ENCODE measurements at places on chromosomes 7 and 10.

- DNase-seq = no peak
Observed at GRCh38 chr7:18835001-18835690, 282.3 kb downstream of the TWIST1 start.

DNA sequence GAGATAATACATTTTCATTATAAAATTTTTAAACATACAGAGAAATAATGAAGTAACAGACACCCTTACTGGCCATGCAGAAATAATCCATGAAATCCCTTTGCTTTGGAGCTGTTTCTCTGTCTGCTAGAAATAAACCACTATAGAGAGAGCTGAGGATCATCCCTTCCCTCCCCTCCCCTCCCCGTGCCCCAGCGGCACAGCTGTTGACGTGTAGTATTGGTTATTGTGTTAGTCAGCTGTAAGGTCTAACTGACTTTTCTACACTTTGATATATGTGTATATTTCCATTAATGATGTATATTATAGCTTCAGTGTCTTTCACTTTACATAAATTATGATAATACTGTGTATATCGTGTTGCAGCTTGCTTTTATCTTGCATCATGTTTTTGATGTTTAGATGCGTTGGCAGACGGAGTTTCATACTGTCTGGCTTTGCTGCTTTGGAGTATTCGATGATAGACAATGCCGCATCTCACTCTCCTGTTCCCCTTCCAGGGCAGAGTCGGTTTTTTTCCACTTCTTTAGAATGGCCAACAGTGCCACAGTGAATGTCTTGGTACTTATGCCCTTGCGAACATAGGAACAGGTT lies 27.4 kb upstream of the GRID1 start:
- no peak for DNase-seq

DNA sequence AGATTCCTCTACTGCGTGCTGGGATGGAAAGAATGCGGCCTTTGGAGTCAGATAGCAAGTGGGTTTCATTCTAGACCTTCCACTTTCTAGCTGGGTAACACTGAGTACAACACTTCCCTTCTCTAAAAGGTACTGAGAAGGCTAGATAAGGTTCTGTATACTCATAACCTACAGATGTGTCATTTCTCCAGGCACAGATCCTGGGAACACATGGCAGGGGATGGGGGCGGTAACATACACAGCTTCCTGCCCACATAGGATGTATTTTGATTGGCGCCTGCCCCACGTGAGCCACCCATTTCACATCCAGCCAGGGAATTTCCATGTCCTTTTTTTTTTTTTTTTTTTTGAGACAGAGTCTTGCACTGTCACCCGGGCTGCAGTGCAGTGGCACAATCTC lies 31.8 kb downstream of the KLRG2 start:
- DNase-seq = no peak

DNA sequence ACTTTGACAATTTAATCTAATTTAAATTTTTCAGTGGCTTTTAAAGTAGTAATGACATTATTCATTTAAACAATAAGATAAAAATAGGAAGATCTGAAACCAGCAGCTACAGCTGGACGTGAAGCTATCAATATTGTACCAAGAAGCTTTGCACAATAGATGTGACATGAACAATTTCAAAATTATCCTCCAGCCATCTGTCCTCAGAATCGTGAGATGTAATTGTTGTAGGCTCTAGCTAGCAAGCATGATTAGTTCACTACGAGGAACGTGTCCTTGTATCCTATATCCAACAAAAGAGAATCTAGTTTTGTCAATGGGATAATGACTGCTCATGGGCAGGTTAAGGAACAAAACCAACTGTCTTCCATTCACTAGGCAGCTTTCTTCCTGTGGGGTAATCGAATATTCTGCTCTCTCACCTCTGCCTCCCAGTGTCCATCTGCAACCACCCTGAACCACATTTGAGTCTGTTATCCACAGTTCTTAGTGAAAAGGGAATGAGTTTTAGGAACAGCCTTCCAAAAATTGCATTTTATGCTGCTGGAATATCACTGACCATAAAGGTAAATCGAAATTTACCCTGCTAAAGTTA lies 247.3 kb downstream of the PARD3 start:
- no peak for DNase-seq

- DNase-seq = no peak
Observed at GRCh38 chr10:88411772-88412349, 171.3 kb downstream of the RNLS start.

DNA sequence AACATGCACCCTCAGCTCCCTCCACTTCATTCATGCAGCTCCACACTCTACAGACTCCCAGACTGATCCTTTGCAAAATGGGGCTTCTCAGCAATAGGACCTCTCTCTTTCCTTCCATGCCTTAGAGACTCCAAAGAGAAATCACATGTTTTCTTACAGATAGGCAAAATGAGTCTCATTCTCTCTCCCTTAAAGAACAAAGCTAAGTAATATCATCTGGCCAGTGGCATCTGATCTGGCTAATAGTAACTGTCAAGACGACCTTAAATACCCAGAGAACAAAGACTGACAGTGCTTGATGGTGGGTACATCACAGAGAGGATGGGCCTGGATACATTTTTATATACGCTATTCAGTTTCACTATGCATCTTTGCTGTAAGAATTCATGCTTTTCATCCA lies 43.1 kb upstream of the CALD1 start:
- DNase-seq = no peak

DNA sequence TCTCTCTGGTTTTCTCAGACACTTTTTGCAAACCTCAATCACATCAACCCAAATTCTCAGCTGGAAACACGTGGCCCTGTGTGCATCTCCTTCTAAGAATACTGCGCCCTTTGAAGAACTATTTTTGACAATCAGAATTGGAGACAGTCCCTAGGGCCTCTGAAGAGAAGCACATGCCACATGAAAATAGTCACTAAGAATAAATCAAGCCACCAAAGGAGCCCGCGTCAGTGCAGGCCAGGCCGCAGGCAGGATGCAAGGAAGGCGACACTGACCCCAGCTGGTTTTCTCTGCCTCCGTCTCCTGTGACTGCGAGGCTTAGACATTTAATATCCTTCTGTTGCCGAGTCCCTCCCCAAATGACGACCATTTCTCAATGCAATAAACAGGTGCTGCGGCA lies 88.0 kb upstream of the ADAM12 start:
- no peak for DNase-seq

DNA sequence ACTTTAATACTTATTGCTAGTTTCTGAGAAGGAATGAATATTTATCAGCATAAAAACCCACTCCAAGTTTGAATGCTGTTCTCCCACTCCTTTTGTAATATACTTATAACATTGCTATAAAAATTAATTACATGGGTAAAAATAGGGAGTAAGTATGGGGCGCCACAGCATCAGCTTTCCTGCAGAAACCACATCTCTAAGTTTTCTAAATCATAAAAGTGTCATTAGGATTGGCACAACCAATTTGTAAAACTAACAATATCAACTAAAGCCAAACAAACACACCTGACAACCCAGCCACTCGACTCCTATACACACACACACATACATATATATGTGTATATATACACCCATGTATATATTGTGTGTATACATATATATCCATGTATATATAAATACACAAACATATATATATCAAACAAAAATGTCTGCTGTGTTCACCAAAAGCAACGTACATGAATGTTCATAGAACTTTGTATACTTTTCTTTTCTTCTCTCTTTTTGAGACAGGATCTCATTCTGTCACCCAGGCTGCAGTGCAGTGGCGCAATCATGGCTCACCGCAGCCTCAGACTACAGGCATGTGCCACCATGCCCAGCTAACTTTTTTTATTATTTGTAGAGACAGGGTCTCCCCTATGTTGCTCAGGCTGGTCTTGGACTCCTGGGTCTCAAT lies 14.8 kb upstream of the LRRC17 start:
- DNase-seq = no peak

DNA sequence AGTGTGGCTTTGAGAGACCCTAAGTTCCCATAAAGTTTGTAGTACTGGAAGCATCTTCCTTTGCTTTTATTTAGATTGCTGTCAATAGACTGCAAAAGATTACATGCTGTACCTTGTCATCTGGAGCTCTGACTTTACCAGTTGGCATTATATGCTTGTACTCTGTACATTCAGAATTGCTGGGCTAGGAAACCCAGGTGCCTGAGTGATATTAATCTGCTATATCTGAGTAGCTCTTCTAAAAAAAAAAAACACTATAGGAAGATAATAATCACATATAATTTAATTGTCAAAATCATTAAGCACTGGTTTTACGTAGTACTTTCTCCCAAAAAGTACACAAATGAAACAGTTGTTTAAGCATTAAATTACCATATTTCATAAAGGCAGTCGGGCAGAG lies 12.3 kb downstream of the GATA3 start:
- no peak for DNase-seq

DNA sequence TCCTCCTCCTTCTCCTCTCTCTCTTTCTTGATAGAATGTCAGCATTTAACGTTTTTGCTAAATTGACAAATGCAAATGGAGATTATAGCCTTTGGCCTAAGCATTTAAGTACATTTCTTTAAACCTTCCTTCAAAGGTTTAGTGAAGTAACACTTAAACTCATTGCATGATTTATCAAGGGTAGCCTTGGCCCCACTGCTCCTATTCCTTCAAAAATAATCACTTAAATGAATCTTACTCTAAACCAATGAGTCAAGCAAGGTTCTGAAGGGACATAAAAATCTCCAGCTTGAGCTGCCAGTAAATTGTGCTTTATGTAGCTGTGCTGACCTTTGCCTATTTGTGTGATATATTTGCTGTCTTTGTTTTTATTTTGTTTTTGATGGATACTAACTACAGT lies 358.5 kb upstream of the AKR1E2 start:
- DNase-seq = no peak

- DNase-seq = no peak
Observed at GRCh38 chr7:40883826-40884225, 749.0 kb downstream of the SUGCT start.

GRCh38 chr10:9294865-9295264 lies 1240.4 kb downstream of the GATA3 start:
- DNase-seq = no peak

DNA sequence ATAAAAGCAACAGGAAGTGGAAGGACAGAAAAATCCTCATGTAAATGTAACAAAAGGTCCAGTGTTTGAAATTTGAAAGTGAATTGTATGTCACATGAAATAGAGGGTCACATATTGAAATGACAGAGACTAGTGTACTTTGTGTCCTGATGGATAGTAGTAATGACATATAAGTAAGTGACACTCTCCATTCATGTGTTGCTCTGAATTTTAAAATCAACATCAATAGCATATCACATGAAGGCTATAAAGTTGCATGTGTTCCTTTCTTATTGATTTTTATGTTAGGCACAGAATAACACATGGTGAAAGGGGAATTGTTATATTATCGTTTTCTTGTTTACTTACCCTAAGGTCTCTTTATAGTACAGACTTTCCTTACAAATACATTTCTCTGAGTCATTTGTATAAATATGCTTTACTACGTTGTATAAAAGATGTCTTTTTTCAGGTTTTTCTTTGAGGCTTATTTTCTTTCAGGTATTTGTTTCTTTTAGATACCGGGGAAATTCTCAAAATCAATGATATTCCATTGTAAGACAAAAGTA lies 104.6 kb upstream of the CACNA2D1 start:
- no peak for DNase-seq

DNA sequence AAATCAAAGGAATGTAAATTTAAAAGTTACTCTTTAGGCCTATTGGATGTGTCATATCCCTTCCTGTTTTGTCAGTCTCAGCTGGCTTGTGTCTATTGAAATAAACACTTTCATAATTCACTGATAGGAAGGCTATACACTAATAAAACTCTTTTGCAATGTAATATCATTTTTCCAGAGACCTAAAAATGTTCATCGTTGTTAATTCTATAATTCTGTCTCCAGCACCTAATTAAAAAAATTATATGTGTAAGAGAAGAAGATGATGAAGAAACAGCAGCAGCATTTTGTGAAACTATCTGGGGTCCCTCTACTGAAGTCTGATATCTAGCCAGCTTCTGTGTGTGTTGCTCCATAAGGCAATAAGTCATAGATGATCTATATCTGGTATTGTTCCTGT lies 602.7 kb downstream of the ETV1 start:
- DNase-seq = no peak

GRCh38 chr7:31192986-31193385 lies 140.9 kb downstream of the ADCYAP1R1 start:
- DNase-seq = no peak

GRCh38 chr10:72009425-72010081 lies 45.4 kb downstream of the CHST3 start:
- DNase-seq = no peak

- DNase-seq = no peak
Observed at GRCh38 chr7:47949703-47950102, 1.4 kb upstream of the PKD1L1 start.

- DNase-seq = no peak
Observed at GRCh38 chr7:56218510-56218909, 102.3 kb upstream of the NUPR2 start.

DNA sequence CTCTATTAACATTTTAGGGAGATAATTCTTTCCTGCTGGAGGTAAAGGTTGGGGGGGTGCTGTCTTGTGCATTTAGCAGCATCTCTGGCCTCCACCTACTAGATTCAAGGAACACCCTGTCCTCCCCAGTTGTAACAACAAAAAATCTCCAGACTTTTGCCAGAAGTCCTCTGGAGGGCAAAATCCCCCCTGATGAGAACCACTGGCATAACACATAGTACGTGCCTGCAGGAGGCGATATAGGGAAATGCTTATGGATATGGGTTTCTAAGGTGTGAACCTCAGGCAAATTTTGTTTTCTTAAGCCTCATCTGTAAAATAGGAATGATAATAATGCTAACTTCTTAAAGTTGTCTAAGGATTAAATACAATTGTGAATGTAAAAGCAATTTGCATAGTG lies 2.9 kb upstream of the OSBPL3 start:
- no peak for DNase-seq

DNA sequence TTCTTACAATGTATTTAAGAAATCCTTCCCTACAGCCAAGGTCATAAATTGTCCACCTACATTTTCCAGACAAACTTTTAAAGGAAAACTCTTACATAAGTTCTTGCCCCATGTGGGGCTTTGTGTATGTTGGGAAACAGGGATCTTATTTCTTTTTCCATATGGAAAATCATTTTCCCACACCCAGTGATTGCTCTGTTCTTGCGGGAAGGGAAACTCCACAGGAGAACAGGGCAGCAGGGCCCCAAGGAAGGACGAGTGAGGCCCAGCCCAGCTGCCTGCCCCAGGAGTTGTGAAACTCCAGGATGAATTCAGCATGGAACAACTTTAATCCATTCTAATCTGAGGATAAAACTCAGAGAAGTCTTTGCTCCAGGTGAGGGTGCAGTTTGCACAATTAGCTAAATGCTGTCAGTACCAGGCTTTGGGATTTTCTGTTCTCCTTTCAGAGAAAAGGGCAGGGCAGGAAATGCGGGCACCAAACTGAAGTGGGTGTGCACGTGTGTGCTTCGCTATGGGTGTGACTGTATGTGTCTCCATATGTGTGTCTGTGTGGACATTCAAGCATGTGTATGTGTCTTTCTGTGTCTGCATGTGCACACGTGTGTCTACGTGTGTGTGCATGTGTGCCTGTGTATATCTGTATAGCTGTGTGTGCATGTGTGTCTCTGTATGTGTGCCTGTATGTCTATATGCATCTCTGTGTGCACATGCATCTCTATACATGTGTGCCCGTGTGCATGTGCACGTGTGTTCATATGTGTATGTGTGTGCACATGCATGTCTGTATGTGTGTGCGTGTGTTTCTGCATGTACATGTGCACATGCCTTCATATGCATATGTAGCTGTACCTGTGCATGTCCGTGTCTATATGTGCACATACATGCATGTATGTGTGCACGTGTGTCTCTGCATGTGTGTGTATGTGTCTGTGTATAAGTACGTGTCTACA lies 102.0 kb upstream of the FAM20C start:
- no peak for DNase-seq

- no peak for DNase-seq
Observed at GRCh38 chr7:6162650-6163366, 109.6 kb downstream of the CYTH3 start.

GRCh38 chr10:129045599-129045998 lies 421.4 kb upstream of the MGMT start:
- DNase-seq = no peak
